ENCODE measurements at places on chromosomes 1 and 21.

- DNase-seq: no peak
These were observed 68.0 kb downstream of the LMX1A start for GRCh38 chr1:165288350-165289120.

DNA sequence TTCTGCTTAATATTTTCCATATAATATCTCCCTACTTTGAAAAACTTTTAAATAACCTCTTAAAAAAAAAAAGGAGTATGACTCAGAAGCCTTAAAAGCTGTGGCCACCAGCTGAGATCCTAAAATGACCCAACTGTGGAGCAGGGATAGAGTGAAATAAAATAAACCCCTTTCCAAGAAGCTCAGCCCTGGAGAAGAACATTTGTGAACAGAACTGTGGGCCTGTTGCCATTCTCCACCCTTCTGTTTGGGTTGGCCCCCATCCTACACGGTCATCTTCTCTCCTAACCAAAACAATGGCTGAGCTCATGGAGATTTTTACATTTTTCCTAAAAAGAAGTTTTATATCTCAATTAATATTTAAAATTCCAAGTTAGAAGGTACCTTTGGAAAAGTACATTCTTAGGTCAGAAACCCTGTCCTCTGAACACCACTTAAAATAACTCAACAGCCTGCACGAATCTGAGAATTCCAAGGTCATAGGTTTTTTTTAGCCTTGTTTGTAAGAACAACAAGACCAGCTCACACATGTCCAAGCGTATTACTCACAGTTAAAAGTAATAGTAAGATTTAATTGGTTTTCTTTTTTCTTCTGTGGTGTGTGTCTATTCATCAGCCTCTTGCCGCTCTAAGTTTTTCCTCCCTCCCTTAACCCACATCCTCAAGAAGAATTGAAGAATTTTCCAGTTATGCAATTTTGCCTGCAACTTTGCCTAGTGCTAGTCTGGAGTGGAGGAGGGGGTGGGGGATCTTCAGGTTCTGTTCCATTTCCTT lies 107.7 kb upstream of the ERRFI1 start:
- no peak for DNase-seq

DNA sequence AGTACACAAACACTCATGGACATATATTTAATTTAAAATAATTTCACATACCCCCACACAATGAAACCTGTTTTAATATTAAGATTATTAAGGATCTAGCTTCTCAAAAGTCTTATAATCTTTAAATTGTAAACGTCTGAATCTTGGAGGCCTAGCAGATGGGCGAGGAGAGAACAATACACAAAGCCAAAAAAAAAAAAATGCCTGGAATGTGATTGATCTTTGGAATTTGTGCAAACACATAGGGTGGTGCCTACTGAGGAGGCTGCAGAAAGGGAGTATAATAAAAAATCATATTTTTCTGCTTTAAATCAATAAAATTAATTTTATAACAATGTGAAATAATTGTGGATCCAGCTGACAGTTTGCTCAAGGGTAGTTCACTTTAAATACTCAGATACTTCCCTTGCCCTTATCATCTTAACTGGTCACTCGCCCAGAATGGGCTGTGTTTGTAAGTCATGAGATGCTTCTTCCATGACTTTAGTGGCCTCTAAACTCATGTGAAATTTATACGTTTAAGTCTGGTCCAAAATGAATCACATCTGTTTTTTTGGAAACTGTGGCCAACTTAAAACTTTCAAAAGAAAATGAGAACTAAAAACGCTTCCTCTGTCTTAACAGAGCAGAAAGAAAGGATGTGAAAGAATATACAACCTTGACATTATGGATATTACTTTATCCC lies 802.8 kb upstream of the CXADR start:
- DNase-seq: no peak

GRCh38 chr1:211518330-211519289 lies 26.6 kb upstream of the RD3 start:
- DNase-seq: no peak

DNA sequence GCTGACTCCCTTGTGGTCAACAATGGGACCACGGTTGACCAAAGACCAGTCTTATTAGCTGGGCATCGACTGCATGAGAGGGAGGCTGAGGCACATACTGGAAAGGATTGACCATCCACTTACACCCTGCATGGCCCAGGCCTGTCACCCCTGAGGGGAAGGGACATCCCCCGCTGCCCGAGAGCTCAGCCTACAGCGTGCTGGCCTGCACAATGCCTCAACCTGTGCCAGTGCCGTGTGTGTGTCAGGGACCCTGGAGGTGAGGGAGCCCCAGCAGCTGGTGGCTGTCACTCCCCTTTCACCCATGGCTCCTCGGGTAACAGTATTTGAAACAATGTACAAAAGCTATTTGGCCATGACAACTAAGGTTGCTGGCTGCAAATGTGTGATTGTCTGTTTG lies 67.3 kb downstream of the SLC35F3 start:
- DNase-seq: no peak

GRCh38 chr1:226749467-226749866 lies 10.4 kb upstream of the ITPKB start:
- no peak for DNase-seq

DNA sequence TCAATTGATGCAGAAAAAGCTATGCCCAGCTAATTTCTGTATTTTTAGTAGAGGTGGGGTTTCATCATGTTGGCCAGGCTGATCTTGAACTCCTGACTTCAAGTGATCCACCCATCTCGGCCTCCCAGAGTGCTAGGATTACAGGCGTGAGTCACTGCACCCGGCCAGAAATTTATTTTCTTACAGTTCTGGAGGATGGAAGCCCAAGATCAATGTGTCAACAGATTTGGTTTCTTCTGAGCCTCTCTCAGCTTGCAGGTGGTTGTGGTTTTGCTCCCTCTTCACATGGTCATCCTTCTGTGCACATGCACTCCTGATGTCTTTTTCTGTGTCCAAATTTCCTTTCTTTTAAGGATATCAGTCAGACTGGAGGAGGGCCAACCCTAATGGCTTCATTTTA lies 35.6 kb downstream of the SHCBP1L start:
- DNase-seq: no peak

- DNase-seq: no peak
These were observed 41.2 kb downstream of the ARHGEF11 start for GRCh38 chr1:157004327-157004726.

DNA sequence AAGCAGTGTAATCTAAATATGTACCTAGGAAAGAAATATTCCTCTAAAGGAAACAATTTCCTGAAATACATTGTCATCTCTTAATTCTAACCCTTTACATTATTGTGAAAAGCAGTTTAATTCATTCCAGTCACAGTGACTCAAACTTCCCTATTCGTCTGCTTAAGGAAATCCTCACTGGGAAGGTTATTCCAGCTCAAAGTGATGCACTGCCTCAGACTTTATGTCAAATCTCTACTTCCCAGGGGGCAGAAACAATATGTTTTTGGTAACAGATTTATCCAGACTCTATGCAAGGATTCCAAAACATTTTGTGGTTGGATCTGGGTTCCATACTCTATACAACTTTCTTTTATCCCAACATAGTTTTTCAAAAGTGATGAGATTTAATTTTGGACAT lies 145.2 kb downstream of the NTMT2 start:
- DNase-seq: no peak

DNA sequence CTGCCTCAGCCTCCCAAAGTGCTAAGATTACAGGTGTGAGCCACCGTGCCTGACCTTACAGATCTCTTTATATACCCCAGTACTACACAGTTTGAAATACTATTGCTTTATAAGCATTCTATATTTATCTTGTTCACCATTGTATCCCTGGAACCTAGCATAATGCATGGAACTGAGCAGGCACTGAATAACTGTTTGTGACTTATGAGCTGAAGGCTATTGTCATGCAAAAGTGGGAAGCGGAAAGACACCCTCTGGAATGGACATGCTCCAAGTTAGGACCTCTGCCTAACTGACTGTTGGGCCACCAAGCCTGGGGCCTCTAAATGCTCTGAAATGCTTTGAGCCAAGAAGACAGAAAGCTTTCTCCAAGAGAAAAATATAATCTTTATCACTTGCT lies 8.1 kb downstream of the LRRC41 start:
- no peak for DNase-seq

GRCh38 chr1:78651241-78651640 lies 1.6 kb downstream of the IFI44 start:
- DNase-seq: no peak

- DNase-seq: no peak
These were observed 132.1 kb downstream of the PRDM2 start for GRCh38 chr1:13832100-13832499.
